ENCODE measurements at places on chromosomes 7 and 10. TPM values are rescaled to one million over a fixed set of nuclear protein-coding genes. Genes with fewer than 3 reads are reported as not detected.

The CYP2E1 gene
- 2.2 TPM for total RNA-seq

The POLR2J2 gene
- total RNA-seq, result 3.1 TPM

The LRIT1 gene
- total RNA-seq, result not detected

DNA sequence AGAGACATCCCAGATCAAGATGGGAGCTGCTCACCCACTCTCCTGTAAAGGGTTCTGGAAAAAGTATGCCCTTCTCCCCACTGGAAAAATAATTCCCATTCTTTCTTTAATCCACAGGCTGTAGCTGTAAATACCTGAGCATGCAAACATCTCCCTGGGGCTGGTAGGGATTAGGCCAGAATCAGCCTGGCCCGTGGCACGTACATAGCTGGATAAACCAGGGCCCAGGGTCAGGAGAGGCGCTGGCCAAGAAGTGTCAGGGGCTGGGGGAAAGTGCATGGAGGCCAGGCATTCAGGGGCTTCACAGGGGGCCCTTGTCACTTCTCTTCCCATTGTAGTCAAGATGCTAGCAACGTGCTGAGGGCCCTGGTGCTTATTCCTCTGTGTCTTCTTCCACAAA, 30.7 kb upstream of the AQP1 start:
- no peaks in the 10 kb centered on the region for H3K36me3 ChIP-seq
- no peaks in the 10 kb centered on the region for H3K4me1 ChIP-seq
- no peak overlapping the region for H3K27ac ChIP-seq
- H3K4me3 ChIP-seq, result no peak overlapping the region
- H3K27me3 ChIP-seq, result no peaks in the 10 kb centered on the region

Measured in astrocyte (in vitro differentiated cells and primary cell).